ENCODE measurements at places on chromosomes 6 and 20. TPM values are rescaled to one million over a fixed set of nuclear protein-coding genes. Genes with fewer than 3 reads are reported as not detected.

- H3K36me3 ChIP-seq, result no peaks in the 10 kb centered on the region
- no peak for DNase-seq
- H3K4me1 ChIP-seq, result no peaks in the 10 kb centered on the region
- H3K27ac ChIP-seq, result no peak overlapping the region
- H3K27me3 ChIP-seq, result no peaks in the 10 kb centered on the region
- H3K4me3 ChIP-seq, result no peak overlapping the region
Measured at GRCh38 chr6:130682066-130682465, 145.1 kb upstream of the SMLR1 start.

DNA sequence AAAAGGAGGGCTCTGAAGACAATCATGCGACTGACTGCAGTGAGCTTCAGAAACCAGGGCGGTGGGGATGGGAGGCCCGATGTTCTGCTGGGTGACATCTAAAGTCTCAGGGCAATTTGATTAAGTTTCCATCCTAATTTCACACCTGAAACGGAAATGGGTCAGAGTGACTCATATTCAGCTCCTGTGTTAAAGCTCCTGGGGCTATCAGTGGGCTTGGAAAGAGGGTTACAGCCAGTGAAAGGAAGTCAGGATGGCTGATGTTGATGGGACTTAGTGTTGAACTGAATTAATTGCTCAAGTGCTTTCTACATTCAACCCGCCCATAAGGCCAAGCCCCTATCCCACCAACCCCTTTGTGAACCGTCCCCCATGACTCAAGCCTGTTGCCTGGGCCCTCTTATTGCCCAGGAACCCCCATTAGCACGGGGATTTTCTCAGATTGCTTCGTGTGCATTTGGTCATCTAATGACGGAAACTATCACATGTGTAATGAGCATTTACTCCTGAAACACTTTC, 47.1 kb upstream of the TBC1D7 start:
- peaks cover 13% of the 10 kb centered on the region for H3K4me1 ChIP-seq
- H3K27me3 ChIP-seq, result no peaks in the 10 kb centered on the region
- H3K36me3 ChIP-seq, result peaks cover 5% of the 10 kb centered on the region
- no peak for DNase-seq
- no peak overlapping the region for H3K27ac ChIP-seq

DNA sequence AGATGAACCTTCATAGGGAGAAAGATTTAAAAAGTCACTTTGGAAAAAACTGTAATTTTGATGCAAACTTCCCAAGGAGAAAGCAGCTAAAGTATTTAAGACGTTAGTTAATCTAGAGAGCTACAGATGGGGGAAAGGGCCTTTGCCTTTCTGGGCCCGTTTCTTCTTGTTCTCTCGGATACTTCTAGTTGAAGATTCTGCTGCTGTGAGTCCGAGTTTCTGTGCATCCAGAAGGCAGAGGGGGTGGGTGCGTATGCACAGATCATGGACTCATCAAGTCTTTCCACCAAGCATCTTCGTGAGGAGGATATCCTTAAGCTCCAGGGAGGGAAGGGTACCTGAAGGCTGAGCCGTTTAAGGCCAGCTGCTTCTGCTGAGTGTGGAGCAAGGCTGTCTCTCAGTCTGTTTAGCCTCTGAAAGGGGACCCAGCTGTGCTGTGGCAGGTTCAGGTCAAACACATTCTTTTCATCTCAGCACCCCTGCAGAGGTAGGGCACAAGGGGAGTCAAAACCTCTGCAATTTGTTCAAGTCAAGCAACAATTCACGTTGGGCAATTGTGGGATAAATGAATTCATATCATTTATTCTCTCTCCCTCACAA, 4.3 kb downstream of the LAMP5 start:
- no peak overlapping the region for H3K27ac ChIP-seq
- H3K27me3 ChIP-seq, result peaks cover 28% of the 10 kb centered on the region
- H3K4me3 ChIP-seq, result no peak overlapping the region
- peaks cover 14% of the 10 kb centered on the region for H3K4me1 ChIP-seq
- no peak for DNase-seq

DNA sequence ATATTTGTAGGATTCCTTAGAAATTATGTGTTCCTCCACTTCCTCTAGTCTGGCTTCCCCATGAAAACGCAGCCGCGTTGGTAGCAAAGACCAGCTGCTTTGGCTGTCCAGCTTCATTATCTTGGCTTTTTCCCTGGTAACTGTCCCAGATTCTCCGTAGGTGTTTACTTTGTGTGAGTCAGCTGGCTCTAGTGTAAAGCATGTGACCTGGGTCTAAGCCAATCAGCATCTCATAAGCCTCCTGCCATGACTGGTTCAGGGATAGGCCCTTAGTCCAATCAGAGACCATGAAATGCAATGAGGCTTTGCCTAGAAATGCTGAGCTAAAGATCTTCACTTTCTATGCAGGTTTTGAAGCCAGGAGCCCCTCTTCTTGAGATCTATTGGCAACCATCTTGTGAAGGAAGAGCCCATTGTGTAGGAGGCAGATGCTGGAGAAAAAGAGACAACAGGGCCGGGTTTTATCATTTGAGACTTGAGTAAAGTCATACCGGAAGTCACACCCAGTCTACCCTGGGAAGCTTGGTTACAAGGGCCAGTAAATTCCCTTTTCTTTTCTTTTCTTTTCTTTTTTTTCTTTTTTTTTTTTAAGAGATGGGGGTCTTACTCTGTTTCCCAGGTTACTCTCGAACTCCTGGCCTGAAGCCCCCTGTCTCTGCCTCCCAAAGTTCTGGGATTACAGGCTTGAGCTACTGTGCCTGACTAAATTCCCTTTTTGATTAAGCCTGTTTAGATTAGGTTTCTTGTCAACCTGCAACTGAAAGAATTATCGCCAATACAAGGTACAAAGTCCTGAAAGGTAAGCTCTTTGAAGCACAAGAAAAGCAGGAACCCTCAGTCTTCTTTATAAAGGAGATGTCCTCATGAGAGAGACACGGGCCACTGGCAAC, 256.5 kb upstream of the RREB1 start:
- H3K4me1 ChIP-seq, result peaks cover 24% of the 10 kb centered on the region
- no peaks in the 10 kb centered on the region for H3K36me3 ChIP-seq
- no peaks in the 10 kb centered on the region for H3K27me3 ChIP-seq
- H3K4me3 ChIP-seq, result no peak overlapping the region

DNA sequence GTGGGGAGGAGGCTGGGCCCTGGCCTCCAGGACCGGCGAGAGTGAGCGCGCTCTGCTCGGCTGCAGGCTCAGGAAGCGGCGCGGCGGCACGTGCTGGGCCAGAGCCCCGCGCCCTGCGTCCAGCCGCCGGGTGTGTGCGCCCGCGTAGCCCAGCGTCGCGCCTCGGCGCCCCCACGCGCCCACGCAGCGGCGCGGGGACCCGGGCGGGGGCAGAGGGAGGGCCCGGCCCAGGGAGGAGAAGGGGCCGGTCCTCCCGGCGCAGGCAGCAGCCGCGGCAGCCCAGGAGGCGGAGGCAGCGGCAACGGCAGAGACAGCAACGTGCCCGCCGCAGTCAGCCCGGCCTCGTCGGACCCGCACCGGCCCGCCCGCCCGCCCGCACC, at the start of gene EYA2:
Gene EYA2, plus strand, starts transcription at position 265 of the 380 bp plus-strand sequence. CDS start 95,168 bp downstream, outside the sequence.
- DNase-seq, result peak; percentile 50
- no peaks in the 10 kb centered on the region for H3K36me3 ChIP-seq
- no peaks in the 10 kb centered on the region for H3K4me1 ChIP-seq
- peak within 1 kb of the TSS; percentile 49 for H3K4me3 ChIP-seq
- H3K27ac ChIP-seq, result no peak within 1 kb of the TSS

DNA sequence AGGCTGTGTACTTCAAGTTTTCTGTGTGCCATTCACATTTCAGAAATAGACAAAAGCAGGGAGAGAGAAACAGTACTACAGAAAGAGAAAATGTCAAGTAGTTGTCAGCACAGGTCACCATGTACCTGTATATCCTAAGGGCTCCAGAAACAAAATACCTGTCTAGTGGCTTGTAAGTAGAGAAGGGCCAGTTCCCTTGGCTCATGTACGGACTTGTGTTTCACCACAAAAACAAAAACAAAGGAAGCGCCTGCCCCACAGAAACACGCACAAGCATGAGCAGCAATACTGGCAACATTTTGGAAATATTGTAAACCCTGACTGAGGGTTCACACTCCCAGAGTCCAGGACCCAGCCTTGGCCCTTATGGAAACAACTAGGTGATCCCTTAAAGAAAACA, 44.3 kb downstream of the CNKSR3 start:
- no peaks in the 10 kb centered on the region for H3K36me3 ChIP-seq
- no peaks in the 10 kb centered on the region for H3K4me1 ChIP-seq
- H3K27me3 ChIP-seq, result no peaks in the 10 kb centered on the region
- H3K27ac ChIP-seq, result no peak overlapping the region

DNA sequence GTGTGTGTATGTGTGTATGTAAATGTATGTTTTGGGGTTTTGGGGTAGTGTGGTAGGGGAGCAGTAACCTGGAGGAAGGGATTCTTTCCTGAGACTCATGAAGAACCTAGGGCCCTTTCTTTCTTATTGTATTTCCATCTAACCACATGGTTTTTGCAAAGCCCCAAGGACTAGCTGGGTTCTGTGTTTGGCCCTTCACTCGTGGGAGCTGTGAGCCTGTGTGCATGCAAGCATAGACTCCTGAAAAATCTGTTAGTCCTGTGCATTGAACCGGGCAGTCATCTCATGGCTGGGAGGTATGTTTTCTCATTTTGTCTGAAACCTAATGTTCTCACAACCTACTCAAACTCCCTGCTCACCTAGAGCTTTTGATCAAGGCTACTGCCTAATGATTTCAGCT, 219.1 kb downstream of the PHACTR1 start:
- no peaks in the 10 kb centered on the region for H3K4me1 ChIP-seq
- DNase-seq, result no peak
- H3K27me3 ChIP-seq, result no peaks in the 10 kb centered on the region

DNA sequence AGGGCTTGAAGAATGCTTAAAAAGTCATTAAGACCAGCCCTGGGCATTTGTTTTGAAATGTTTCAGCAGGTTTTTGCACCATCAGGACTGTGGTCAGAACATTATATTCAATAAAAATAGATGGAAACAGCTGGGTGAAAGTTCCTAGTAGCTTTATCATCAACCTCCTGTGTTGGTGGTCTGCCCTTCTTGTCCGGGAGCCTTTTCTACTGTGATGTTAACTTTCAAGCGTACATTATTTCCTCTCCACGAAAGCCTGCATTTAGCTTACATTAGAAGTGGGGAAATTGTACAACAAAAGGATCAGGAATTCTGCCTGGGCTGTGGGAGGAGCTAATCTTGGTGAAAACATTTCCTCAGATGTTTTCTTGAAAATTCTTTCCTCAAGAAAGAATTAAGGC, 71.1 kb downstream of the LAMA4 start:
- no peaks in the 10 kb centered on the region for H3K36me3 ChIP-seq
- no peak overlapping the region for H3K4me3 ChIP-seq
- peak; percentile 28 for DNase-seq
- no peak overlapping the region for H3K27ac ChIP-seq

GRCh38 chr20:20505554-20505953, 137.7 kb downstream of the INSM1 start:
- H3K4me3 ChIP-seq, result no peak overlapping the region
- H3K36me3 ChIP-seq, result peaks cover 81% of the 10 kb centered on the region
- H3K4me1 ChIP-seq, result peaks cover 8% of the 10 kb centered on the region
- DNase-seq, result no peak
- H3K27me3 ChIP-seq, result no peaks in the 10 kb centered on the region
- no peak overlapping the region for H3K27ac ChIP-seq

DNA sequence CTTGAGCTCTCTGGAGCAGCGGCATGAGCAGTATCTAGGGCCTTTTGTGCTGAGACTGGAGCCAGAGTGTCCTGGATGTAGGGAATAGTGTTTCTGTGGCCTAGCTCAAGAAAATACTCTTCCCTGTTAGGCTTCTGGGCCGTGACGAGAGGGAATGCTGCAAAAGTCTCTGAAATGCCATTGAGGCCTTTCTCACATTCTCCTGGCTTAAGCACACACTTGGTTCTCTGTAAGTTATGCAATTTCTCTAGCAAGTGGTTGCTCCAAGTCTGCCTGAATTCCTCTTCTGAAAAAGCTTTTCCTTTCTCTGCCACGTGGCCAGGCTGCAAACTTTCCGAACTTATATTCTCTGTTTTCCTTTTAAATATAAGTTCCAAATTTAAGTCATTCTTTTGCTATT, 744.4 kb downstream of the GRIK2 start:
- H3K4me3 ChIP-seq, result no peak overlapping the region
- no peaks in the 10 kb centered on the region for H3K36me3 ChIP-seq
- DNase-seq, result no peak
- no peaks in the 10 kb centered on the region for H3K4me1 ChIP-seq

DNA sequence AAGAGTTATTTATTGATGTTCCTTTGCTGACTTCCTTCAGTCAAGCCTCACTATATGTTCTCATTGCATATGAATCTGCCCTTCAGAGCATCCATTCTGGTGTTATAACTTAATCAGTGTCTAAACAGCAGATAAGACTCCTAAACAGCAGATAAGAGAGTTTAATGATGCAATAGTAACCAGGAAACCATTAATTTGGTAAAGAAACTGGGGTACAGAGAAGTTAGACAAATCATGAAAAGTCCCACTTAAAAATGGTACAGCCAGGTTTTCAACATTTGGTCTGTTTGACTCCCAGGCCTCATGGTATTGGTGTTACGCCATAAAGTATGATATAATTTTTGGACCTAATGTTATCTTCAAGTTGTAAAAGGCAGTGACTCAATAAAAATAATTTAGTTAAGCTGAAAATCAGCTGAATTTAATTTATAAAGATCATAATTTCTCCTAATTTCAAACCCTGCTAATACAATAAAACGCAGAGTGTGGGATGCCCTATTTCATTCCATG, 127.4 kb upstream of the DST start:
- H3K27ac ChIP-seq, result no peak overlapping the region
- H3K4me3 ChIP-seq, result no peak overlapping the region
- no peaks in the 10 kb centered on the region for H3K27me3 ChIP-seq
- H3K4me1 ChIP-seq, result peaks cover 48% of the 10 kb centered on the region

PHACTR3 gene
- total RNA-seq, result 0.58 TPM

GRCh38 chr6:99130897-99131873, 183.4 kb upstream of the FBXL4 start:
- H3K27ac ChIP-seq, result no peak overlapping the region
- H3K4me3 ChIP-seq, result no peak overlapping the region
- H3K4me1 ChIP-seq, result no peaks in the 10 kb centered on the region
- DNase-seq, result no peak
- no peaks in the 10 kb centered on the region for H3K27me3 ChIP-seq
- no peaks in the 10 kb centered on the region for H3K36me3 ChIP-seq

- no peaks in the 10 kb centered on the region for H3K4me1 ChIP-seq
- DNase-seq, result no peak
- no peaks in the 10 kb centered on the region for H3K27me3 ChIP-seq
- no peak overlapping the region for H3K4me3 ChIP-seq
- no peaks in the 10 kb centered on the region for H3K36me3 ChIP-seq
Measured at GRCh38 chr6:92977018-92977417, 442.3 kb downstream of the EPHA7 start.

CAGE1 gene
- total RNA-seq, result not detected

RBM39 gene
- 770 TPM for total RNA-seq

DNA sequence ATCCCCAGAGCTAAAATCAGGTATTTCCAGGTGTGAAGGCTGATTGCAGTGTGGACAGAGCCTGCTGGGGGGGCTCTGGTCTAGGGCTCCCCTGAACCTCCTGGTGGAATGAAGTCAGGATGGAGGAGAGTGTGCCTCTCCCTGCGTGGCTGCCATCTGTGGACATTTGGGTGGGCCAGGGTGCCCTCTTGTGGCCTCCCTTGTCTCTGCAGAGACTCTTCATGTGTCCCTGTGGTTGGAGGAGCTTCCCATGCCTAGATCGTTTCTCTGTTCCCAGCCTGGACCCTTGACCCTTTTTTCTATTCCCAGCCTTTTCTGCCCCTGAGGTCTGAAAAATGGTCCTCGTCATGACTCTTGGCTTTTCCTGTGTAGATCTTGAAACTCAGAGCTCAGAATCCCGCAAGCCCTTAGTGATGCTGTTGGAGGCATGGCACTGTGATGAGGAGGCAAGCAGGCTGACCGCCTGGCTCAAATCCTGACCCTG, 9.9 kb upstream of the PSMF1 start:
- H3K27ac ChIP-seq, result no peak overlapping the region
- H3K4me1 ChIP-seq, result no peaks in the 10 kb centered on the region
- DNase-seq, result peak; percentile 63
- H3K36me3 ChIP-seq, result no peaks in the 10 kb centered on the region
- no peaks in the 10 kb centered on the region for H3K27me3 ChIP-seq

GRCh38 chr20:33653218-33653899, 8.8 kb upstream of the C20orf144 start:
- H3K36me3 ChIP-seq, result peaks cover 24% of the 10 kb centered on the region

TFAP2D gene
- not detected for total RNA-seq
